ENCODE measurements at places on chromosomes 6 and 20.

- DNase-seq = no peak
Measured at GRCh38 chr6:5866547-5867051, 140.1 kb downstream of the NRN1 start.

DNA sequence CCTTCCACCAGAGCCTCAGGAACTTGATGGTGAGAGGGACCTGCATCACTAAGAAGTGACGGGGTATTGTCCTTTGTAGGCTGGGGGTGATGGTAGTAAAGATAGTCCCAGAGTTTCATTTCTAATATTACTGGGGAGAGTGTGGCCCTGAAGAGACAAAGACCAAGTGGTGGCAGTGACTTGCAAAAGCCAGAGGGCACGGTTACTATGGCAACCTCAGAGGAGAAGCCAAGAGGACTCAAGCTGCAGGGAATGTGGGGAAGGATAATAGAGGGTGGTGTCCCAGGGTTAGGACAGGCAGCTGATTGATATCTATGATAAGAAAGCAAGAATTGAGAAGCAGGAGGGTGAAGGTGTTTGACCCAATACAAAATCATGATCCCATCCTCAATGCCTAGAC, 42.5 kb downstream of the HLA-G start:
- DNase-seq = no peak

DNA sequence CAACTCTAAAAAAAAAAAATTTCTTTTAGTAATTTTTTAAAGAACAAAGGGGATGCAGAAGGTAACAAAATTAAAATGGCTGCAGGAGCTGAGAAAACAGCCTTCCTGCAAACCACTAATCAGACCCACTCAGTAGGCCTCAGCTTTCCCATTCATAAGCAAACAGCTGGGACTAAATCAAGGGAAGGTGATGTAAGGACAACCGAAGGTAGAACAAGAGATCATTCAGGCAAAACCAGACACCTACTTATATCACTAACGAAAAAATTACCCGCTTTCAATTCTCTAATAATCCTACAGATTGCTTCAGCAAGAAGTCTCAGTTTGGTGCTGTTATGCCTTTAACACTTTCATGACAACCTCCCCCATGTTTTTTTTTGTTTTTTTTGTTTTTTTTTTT, 124.0 kb downstream of the ZMYND8 start:
- DNase-seq = no peak

GRCh38 chr6:37704066-37704465, 6.4 kb upstream of the MDGA1 start:
- no peak for DNase-seq

DNA sequence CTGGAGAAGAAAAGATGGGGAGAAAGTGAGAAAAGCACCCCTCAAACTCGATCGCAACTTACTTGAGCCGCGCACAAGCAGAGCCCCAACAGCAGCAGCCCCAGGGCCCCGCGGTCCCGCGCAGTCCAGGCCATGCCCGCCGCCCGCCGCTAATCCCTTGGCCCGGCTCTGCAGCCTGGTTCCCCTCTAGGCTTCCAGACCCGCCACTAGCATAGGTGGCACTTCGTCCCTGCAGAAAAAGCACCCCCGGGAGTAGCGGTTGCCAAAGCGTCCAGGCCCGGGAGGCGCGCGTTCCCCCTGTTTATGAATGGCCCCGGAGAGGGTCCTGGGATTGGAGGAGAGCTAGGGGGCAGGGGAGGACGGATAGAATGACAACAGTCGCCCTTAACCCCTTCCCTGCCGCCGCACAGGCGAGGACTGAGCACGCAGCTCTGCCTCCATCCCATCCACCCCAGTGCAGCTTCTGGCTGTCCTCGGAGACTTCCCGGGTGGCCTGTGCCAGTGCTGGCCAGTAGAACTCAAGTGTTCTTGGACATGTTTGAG, 19.9 kb downstream of the COL9A1 start:
- no peak for DNase-seq

DNA sequence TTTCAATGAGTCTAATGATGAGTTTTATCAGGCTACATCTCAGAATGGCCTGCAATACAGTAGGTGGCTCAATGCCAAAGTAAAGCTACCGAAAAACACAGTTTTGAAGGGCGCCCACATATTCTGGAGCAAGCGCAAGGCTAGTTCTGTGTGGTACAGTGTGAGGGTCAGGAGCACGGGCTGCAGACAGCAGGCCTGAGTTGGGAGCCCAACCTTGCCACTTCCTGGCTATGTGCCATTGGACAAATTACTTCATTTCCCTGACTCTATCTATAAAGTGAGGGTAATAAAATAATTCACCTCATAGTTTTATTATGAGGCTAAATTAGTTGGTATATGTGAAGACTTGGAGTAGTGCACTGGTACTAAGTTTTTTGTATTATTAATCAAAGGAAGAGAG, 150.7 kb downstream of the OPN5 start:
- no peak for DNase-seq

GRCh38 chr6:39440039-39440426, 117.5 kb upstream of the KCNK16 start:
- no peak for DNase-seq

GRCh38 chr6:80535914-80536565, 429.6 kb downstream of the BCKDHB start:
- no peak for DNase-seq

GRCh38 chr6:56767892-56768531, 125.3 kb upstream of the DST start:
- DNase-seq = no peak

DNA sequence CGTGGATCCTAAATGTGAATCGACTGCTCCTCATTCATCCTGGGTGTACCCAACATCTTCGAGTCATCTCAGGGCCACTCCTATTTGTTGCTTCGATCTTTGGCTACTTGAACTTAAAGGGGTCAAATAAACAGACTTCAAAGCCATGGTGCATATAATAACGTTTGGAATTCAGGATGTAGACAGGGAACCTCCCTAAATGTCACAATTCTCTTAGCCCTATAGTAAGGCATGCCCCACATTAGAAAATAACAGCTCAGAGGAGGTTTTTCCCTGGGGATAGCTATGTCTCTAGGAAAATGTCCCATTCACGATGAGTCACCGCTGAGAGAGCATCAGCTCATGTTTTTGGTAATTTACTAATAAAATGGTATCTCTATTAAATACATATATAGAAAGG, 54.8 kb upstream of the BMP6 start:
- no peak for DNase-seq

DNA sequence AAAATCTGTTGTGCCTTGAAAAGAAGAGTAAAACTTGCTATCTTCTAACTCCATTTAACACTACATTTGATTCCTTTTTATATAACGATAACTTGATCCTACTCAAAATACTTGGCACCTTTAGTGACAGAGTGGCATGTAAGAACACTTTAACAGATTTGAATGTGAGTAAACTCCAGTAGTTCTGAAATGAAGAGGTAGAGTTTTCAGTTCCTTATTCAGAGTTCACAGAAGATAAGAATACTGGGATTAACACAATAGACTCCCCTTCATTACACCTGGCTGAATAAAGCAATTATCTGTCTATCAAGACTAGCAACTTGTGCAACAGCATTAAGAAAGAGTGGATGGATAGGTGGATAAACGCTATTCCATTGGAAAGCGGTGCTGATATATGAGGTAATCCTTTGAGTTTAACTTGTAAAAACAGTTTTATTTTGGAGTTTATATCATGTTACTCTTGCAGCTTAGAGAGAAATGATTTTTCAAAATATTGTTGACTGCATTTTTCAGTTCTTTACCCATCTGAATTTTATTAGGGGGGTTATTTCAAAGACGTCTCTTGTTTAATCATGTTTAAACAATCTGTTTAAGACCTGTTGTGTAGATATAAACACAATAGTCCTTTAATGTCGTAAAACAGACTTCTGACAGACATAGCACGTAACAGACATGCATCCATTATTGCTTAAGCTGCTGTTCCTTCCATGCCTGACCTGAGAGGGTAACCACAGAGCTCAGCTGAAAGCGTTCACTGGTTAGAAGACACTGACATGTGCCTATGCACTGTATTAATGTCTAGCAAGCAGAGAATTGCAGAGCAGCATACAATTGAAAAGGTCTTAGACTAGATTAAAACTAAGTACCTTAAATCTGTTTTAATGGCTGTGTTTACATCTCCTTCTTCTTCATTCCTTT, 102.4 kb upstream of the SUPT3H start:
- DNase-seq = peak; percentile 20

GRCh38 chr20:36881888-36882287, 6.0 kb downstream of the TLDC2 start:
- DNase-seq = peak; percentile 73

DNA sequence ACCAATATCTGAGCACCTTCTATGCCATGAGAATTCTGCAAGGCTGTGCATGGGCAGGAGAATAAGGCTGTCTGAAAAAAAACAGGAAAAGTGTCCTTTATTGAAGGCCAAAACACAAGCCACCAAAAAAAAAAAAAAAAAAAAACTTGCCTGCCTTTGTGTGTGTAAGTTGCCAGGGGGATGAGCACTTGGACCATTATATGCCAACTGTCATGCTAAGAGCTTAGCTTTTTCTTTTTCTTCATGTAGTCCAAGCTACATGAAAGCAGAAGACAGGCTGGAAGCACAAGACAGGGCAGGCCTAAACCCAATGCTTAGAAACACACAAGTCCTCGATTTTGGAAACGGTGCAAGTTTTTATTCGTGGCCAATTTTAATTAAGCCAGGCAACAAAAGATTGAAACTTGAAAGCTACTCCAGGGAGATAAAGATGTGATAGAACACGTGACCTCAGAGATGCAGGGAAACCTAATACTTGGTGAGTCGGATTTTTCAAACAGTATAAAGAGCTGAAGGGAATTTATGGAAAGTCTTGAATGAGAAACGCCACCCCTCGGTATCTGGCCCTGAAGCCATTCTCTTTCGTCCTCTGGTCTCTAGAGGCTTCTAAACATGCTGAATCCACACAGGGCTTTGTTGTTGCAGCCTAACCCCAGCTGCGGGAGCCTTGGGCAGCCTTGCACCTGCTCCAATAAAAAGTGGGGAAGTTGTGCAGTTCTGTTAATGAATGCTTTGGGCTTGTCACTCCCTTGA, 8.6 kb downstream of the BMP7 start:
- no peak for DNase-seq

- DNase-seq = no peak
Measured at GRCh38 chr6:106731144-106731842, 101.9 kb downstream of the QRSL1 start.

DNA sequence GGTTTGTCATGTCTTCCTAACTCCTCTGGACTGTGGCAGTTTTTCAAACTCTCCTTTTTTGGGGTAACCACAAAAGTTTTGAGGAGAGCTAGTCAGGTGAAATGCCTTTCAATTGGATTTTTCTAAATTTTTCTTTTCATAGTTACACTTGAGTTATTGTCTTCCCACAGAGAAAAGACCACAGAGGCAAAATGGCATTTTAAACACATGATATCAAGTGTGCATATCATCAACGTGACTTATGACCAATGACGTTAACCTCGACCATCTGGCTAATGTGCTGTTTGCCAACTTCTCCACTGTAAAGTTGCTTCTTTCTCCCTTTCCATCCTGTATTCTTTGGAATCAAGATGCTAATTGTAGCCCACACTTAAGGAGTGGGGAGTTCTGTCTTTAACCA, 41.3 kb upstream of the SNAP25 start:
- no peak for DNase-seq

DNA sequence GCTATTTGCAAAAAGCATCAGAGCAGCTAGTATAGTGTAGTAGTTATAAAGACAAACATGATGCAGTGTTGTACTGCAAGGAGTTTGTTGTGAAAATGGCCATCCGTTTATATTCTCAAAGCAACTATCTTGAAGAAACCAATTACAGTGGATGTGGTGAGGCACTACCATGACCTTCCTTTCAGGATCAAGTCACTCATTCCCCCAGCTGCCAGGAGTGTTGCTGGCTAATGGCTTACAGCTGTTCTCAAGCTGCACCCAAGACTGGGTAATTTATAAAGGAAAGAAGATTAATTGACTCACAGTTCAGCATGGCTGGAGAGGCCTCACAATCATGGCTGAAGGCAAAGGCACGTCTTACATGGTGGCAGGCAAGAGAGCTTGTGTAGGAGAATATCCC, 29.0 kb downstream of the ADGRF4 start:
- DNase-seq = no peak

Measured in GM10248 (cell line).